ENCODE measurements at places on chromosomes 4 and X. TPM values are rescaled to one million over a fixed set of nuclear protein-coding genes. Genes with fewer than 3 reads are reported as not detected.

Gene TMEM154
- 4.5 TPM for total RNA-seq

Gene VEGFC
- total RNA-seq, result 18.4 TPM

Gene OR13H1
- total RNA-seq, result not detected

Gene TAF7L
- total RNA-seq, result 1.6 TPM

Gene PAK3
- total RNA-seq, result under 0.01 TPM

Gene SSX3
- total RNA-seq, result not detected

Gene HS6ST2
- total RNA-seq, result 1.3 TPM

Gene BRCC3
- total RNA-seq, result 18.7 TPM

Gene IDUA
- total RNA-seq, result 3.0 TPM

Gene ENPP6
- not detected for total RNA-seq

Gene SPANXA1
- not detected for total RNA-seq

Gene BMP2K
- total RNA-seq, result 40.1 TPM

Gene TLR10
- total RNA-seq, result not detected

Gene CPE
- total RNA-seq, result 3.5 TPM

Gene MAGEB10
- total RNA-seq, result not detected

Gene TMEM33
- 53.3 TPM for total RNA-seq

Gene SAGE1
- not detected for total RNA-seq

Gene TEC
- total RNA-seq, result 0.30 TPM

Gene CT47A1
- not detected for total RNA-seq

Gene AKAP4
- not detected for total RNA-seq

Gene GC
- total RNA-seq, result not detected

Gene RADX
- total RNA-seq, result under 0.01 TPM

Gene TMEM31
- total RNA-seq, result not detected

Gene CENPVL3
- total RNA-seq, result under 0.01 TPM

Gene SMIM10L2A
- total RNA-seq, result 0.30 TPM

Gene NAT8L
- 0.32 TPM for total RNA-seq

Gene ARMCX4
- total RNA-seq, result 5.8 TPM

Gene MMRN1
- 818 TPM for total RNA-seq

Gene TDO2
- not detected for total RNA-seq

Gene RIPPLY1
- total RNA-seq, result not detected

Gene FAT4
- 30.1 TPM for total RNA-seq

Gene TLL1
- 10.1 TPM for total RNA-seq

Gene NLGN3
- total RNA-seq, result not detected

Gene COQ2
- total RNA-seq, result 17.5 TPM

Gene PDLIM5
- 185 TPM for total RNA-seq

Gene SOX3
- total RNA-seq, result not detected

Gene PRDX4
- total RNA-seq, result 216 TPM

Gene JCHAIN
- total RNA-seq, result not detected

Gene WDR19
- total RNA-seq, result 18.2 TPM

Gene KLHL5
- total RNA-seq, result 76.0 TPM

Gene TMEM35A
- total RNA-seq, result 6.5 TPM

Gene SLC30A9
- total RNA-seq, result 81.0 TPM

Gene XG
- 1.3 TPM for total RNA-seq

Gene SMPX
- not detected for total RNA-seq

Gene AKAP14
- total RNA-seq, result not detected

Gene DIPK2B
- total RNA-seq, result 42.9 TPM

Gene CXorf49
- not detected for total RNA-seq

Gene KLF8
- not detected for total RNA-seq
